ENCODE measurements at places on chromosomes 12 and 14.

GRCh38 chr12:56954958-56955355, 2.5 kb downstream of the RDH16 start:
- DNase-seq, result no peak

DNA sequence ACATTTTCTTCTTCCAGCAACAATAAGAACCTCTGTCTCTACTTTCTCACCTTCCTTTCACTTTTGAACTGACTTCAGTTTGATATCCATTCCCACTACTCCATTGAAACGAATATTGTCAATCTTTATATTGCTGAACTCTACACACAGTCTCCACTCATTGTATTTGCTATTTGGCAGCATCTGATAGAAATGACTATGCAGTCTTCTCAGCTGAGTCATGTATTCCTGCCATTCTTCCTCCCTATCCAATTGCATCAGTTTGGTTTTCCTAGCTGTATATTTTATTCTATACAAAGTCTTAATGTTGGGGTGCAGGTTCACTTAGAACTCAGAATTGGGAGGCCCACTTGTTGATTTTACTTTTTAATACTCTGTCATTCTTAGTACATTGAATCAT, 107.5 kb upstream of the CPNE8 start:
- no peak for DNase-seq

GRCh38 chr12:113075137-113075683, 18.7 kb downstream of the DTX1 start:
- peak; percentile 95 for DNase-seq

DNA sequence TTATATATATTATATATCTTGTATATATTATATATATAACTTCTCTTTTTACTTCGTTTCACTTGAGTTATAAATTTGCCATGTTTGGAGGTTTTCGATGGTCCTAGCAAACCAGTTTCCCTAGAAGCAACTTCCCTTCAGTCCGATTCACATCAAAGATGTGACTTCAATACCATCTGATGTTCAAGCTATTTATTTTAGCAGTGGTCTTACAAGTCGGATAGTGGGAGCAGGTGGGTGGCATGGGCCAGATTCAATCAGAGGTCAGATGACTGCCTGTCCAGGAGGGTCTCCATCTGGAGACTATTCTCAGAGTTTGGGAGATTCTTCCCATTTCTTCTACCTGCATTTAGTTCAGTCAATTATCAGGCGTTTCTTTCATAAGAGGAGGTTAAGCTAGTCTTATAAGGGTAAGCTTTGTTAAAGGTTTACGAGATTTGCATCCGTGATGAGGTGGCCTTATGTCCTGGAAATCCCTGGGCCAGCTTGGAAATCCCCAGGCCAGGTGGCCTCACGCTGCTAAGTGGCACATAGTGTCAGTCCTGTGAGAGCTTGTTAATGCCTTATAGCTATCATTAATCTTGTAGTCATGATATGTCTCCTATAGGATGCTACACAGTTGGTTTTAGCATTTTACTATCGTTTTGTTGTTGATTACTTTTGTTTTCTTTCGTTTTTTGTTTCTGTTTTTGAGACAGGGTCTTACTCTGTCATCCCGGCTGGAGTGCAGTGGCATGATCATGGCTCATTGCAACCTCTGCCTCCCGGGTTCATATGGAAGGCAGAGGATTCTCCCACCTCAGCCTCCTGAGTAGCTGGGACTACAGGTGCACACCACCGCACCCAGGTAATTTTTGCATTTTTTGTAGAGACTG, 145.8 kb downstream of the BICD1 start:
- DNase-seq, result peak; percentile 68

- DNase-seq, result no peak
These were observed 381.8 kb downstream of the EGLN3 start for GRCh38 chr14:33568935-33569579.

GRCh38 chr12:76562130-76562529, 2.6 kb upstream of the OSBPL8 start:
- no peak for DNase-seq

- no peak for DNase-seq
These were observed 196.7 kb downstream of the ZFP36L1 start for GRCh38 chr14:68596211-68596610.

DNA sequence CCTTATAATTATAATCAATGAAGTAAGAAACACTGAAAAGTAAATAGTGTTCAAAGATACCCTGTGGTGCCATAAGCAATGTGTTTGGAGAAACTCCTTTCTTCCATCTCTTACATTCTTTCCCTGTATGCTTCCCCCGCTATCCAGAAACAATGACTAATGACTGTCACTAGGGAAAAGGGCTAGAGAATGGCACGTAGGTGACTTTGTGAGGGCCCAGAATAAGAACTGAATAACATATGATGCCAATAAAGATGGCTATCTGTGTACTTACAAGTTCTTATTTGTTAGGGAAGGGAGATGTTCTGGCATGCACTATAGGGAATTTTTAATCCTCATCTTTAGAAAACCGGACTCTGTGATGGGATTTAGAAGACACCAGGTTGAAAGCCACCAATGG, 4.7 kb upstream of the KRT7 start:
- no peak for DNase-seq

- DNase-seq, result peak; percentile 50
These were observed 70.0 kb upstream of the VPS33A start for GRCh38 chr12:122336015-122336946.

GRCh38 chr12:61009192-61009591, 1251.0 kb upstream of the USP15 start:
- DNase-seq, result no peak

DNA sequence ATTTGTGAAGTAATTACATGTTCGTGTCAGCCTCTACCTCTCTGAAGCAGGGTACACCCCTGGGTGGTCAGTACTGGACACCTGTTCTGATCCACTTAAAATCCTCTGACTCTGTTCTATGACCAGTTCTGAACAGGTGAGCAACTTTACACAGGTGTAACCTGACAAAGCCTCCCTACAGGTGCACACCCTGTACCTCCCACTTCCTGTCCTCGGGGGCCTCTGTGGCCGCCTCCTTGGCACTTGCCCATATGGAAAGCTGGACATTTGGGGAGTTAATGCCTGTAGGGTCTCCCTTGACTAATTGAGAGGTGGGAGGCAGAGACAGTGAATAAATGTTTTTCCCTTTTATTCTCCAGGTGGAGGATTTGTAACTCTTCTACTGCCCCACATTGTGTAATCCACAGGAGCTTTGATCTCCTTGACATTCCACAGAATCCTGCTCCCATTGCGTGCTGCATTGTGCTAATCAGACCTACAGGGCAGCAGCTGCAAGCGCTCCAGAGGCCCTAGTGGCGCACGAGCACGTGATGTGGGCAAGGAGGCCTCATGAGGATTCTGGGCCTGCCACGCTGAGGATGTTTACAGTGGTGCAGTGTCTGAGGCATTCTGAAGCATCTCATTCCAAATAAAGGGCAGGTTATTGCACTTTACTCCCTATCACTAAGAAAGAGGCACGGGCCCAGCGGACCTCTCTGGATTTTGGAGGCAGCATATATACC, 45.8 kb upstream of the BATF start:
- DNase-seq, result no peak

GRCh38 chr14:104749111-104749649, 3.8 kb upstream of the SIVA1 start:
- DNase-seq, result no peak

DNA sequence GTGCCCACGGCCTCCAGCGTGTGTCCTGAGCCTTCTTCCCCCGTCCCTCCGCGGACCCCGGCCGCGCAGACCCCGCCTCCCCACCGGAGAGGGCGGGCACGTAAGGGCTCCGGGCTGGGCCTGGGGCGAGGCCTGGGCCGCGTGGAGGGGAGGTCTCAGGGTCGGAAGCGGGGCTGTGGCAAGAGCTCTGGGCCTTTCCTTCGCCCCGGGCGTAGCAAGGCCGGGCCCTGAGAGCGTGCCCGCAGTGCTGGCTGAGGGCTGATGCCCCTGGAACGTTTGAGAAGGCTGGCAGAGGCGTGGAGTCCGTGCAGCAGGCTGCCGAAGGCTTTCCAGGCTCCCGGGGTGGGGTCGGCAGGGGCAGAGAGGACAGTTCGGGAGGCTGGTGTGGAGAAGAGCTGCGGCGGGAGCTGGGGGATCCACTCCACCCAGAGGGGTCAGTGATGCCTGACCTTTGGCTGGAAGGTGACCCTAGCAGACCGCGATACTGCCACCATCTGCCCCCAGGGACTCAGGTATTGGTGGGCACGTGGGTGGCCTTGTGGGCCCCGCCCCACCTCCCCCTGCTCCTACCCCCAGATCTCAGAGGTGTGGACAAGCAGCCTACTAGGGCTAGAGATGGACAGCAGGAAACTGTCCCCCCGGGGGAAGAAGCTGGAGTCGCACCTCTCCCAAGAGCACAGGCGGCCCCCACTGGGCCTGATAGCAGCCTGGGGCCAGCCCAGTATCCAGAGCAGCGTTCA, 558 bp downstream of the TEX22 start:
- no peak for DNase-seq

- peak; percentile 78 for DNase-seq
These were observed 151.0 kb downstream of the ADGRD1 start for GRCh38 chr12:131104463-131105350.

GRCh38 chr12:110888256-110888991, 32.0 kb downstream of the MYL2 start:
- no peak for DNase-seq

DNA sequence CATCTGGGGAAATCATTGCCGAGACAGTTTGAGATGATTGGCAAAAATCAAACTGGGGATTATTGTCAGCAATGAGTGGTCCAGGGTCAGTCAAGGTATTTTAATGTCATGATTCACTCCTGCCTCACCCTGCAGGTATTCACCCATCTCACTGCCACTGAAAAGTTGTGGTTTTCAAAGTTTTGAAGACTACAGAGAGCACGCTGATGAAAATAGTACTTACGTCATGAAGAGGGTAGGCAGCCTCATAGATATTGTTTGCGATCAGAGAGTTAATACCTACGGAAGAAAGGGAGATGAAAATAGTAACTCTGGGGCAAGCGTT, 138.0 kb downstream of the ANO2 start:
- DNase-seq, result no peak

- DNase-seq, result no peak
These were observed 41.2 kb downstream of the SLC38A1 start for GRCh38 chr12:46227616-46228015.

DNA sequence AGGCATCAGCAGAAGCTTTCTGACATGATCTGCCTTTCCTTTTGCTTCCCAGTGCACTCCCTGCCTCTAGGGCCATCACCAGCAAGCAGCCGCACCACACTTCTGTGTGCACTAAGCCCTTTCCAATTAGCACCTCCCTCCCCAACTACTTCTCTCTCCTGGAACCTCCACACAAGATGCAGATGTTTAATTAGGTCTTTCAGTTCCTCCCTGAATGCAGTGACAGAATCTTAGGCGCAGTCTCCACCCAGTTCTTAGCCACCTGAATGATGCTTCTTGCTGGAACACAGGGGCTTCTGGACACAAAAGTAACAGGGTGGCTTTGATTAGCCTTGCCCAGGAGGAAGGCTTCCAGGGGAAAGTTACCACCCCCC, 32.9 kb downstream of the NIN start:
- DNase-seq, result peak; percentile 69

DNA sequence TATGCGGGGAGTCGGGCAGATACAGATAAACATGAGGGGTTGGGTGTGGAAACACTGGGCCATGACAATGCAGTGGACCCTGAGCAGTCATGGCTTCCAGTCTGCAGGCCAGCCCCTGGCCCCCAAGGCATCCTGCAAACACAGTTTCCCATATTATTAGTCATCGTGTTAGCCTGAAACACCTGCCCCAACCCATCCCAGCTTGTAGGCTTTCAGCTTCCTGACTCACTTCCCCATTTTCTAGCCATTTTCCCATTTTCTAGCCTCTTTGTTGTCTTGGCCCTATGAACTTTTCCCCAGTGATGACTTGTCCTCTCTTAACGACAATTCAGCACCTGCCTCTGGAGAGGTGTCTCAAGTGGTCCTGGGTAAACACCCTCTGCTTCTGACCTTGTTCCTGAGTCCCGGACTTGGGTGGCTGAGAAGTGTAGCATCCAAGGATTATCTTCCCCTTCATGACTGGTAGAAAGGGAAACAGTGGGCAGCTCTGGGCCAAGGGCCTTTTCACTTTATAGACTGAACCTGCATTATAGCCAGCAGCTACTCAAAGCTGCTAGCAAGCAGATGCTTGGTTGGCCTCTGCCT, 4.3 kb upstream of the PGF start:
- no peak for DNase-seq

DNA sequence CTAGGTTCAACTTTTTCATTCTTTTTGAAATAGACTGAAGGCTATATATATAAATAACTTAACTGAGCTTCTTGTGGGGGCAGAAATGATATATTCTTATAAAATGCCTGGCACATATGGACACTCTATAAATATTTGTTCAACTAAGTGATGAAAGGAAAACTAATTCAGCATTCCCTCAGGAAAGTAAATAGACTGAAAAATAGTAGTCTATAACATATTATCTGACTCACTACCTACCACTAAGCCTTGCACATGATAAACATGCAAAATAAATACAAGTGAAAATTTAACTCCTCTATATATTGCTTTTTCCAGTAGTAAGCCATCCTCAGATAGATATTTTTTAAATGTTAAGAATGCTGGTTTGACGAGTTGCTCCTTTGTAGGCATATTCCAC, 15.7 kb upstream of the BMAL2 start:
- DNase-seq, result no peak

DNA sequence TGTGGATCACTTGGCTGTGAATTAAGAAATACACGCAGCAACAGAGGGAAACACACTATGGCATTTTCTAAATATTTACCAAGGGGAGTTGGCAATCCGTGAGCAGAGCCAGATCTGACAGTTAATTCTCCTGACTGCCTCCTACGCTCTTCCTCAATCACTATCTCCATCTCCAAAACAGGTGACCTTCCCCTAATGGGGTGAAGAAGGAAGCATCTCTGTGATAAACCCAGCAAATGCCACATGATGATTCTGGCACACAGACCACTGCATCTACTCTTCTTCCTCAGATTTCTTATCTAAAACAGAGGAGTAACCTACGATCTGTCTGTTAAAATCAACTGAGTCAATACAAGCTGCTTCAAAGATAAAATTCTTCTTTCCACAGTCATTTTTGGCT, 4.4 kb downstream of the SPTB start:
- DNase-seq, result no peak

DNA sequence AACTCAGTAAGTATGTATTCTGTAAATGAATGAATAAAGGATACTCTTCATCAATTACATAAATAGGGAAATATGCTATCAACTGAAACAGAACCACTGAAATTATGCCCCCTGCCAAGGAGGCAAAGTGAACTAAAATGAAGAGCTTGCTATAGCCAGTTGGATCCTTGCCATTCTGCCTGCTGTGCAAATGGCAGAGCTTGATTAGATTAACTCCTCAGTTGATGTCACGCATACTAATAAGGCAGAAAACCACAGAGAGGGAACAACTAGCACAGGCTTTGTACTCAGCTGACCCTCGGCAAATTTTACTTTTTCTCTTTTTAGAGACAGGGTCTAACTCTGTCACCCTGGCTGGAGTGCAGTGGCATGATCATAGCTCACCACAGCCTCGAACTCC, 36.7 kb upstream of the FERMT2 start:
- DNase-seq, result no peak

- no peak for DNase-seq
These were observed 35.2 kb downstream of the SCARB1 start for GRCh38 chr12:124828264-124829007.

DNA sequence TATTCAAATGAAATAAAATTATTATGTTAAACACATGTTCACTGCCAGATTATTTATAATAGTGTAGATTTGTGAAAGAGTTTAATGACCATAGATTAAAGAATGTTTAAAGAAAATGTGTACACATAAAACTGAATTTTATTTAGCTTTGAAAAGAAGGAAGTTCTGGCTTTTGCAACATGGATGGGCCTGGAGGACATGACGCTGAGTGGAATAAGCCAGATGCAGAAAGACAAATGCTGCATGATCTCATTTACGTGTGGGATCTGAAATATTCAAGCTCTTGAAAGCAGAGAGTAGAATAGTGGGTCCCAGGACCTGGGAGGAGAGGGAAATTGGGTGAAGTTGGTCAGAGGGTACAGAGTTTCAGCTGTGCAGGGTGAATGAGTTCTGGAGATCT, 1261.2 kb downstream of the TMEM121 start:
- DNase-seq, result no peak

Measured in B cell (primary cell).